ENCODE measurements at places on chromosomes 6 and 20. TPM values are rescaled to one million over a fixed set of nuclear protein-coding genes. Genes with fewer than 3 reads are reported as not detected.

LY6G6D gene
- not detected for total RNA-seq

GTSF1L gene
- 0.97 TPM for total RNA-seq

RAMACL gene
- not detected for total RNA-seq

- H3K4me1 ChIP-seq, result peaks cover 59% of the 10 kb centered on the region
- H3K36me3 ChIP-seq, result no peaks in the 10 kb centered on the region
- DNase-seq, result no peak
- no peaks in the 10 kb centered on the region for H3K27me3 ChIP-seq
- H3K27ac ChIP-seq, result no peak overlapping the region
- H3K4me3 ChIP-seq, result no peak overlapping the region
Measured at GRCh38 chr6:33860706-33861474, 57.1 kb upstream of the MLN start.

DNA sequence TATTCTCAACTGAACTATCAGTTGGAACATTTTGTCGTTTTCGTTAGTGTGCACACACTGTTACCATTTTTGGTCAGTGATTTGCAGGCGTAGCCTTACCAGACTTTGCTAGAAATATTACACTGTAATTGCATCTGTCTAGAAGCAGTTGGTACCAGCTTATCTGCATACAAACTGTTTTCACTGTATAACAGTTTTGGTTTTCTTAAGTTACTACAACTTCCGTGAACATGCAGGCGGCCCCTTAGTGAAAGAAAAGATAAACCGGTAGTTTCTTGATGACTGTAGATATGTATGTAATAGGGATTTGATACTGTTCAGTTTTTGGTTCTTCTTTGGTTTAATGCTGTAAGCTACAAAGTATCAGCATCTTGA lies 1.3 kb downstream of the DSTN start:
- DNase-seq, result no peak
- H3K27me3 ChIP-seq, result no peaks in the 10 kb centered on the region
- no peak overlapping the region for H3K27ac ChIP-seq

DNA sequence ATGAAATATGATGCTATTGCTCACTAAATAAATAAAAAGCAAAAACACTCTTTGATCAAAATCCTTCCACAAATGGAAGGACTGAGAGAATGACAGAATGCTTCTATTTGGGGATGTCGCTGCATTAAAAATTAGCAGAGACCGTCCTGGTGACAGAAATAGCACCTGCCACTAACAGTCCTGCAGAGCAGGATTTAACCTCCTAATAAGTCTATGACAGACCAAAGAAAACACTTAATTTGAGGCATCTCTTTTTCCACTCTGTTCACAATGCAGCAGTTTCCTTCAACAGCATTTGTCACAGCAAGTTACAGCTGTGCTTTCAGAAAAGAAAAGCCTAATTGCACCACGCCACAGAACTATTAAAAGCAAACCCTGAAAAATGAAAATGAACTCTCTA lies 140.6 kb upstream of the BEND6 start:
- H3K4me1 ChIP-seq, result peaks cover 33% of the 10 kb centered on the region
- H3K27me3 ChIP-seq, result no peaks in the 10 kb centered on the region
- H3K4me3 ChIP-seq, result peak overlapping the region; percentile 18
- H3K27ac ChIP-seq, result peak overlapping the region; percentile 22
- DNase-seq, result peak; percentile 47

GRCh38 chr6:44598679-44599078 lies 211.2 kb downstream of the CDC5L start:
- no peaks in the 10 kb centered on the region for H3K36me3 ChIP-seq
- no peak overlapping the region for H3K27ac ChIP-seq
- no peak for DNase-seq
- peaks cover 2% of the 10 kb centered on the region for H3K27me3 ChIP-seq
- no peaks in the 10 kb centered on the region for H3K4me1 ChIP-seq

DNA sequence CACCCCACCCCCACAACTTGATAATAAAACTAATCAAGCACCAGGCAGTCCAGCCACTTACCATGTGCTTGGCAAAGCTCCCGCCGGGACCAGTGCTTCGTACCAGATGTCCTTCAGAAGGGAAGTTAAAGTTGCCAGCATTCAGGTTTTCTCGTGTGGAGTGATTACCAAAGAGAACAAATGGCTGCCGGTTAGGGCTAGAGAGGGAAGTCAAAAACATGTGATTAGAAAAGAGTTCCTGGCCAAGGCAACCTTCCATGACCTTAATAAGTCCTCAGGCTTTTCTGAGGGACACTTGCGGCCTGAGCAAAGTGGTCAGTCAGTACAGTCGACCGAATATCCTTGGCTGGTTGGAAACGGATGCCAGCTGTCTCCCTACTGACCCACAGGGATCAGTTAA lies 67.0 kb downstream of the DNAAF9 start:
- H3K27me3 ChIP-seq, result no peaks in the 10 kb centered on the region
- H3K4me1 ChIP-seq, result no peaks in the 10 kb centered on the region
- no peak overlapping the region for H3K4me3 ChIP-seq
- H3K36me3 ChIP-seq, result no peaks in the 10 kb centered on the region
- no peak for DNase-seq
- no peak overlapping the region for H3K27ac ChIP-seq

DNA sequence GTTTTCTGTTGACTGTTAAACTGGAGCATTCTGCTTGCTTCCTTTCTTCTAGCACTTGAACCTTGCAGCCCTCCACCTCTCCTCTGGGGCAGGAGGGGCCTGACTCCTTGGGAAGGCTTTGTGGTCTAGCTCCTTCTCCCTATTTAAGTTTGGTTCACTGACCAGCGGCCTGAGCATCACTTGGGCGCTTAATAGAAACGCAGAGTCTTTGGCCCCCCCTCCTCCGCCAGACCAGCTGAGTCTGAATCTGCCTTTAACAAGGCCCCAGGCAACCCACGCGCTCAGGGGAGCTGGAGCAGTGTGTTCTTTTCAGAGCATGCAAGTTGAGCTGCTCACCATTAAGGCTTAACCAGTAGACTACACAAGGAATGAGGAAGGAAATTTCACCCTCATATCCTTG lies 225.7 kb downstream of the NRN1 start:
- no peaks in the 10 kb centered on the region for H3K36me3 ChIP-seq
- peaks cover 10% of the 10 kb centered on the region for H3K4me1 ChIP-seq
- no peak overlapping the region for H3K4me3 ChIP-seq

DNA sequence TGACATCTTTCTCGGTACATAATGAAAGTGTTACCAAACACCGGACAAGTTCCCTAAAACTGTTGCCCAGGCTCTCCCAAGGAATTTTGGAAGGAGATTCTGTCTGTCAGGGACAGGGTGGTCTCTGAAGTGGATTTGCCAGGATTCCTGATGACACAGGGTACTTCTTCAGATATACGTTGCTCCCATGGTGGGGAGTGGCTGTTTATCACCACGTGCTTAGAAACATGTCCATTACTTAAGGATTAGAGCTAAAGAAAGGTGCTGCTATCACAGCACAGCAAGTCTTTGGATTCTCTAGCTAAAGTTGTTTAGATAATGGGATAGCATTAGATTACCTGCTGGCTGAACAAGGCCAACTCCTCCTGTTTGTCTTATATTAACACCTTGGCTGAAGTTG lies 6.3 kb downstream of the SPINT3 start:
- no peaks in the 10 kb centered on the region for H3K27me3 ChIP-seq
- no peak overlapping the region for H3K4me3 ChIP-seq
- no peak for DNase-seq
- no peak overlapping the region for H3K27ac ChIP-seq
- peaks cover 5% of the 10 kb centered on the region for H3K4me1 ChIP-seq

DNA sequence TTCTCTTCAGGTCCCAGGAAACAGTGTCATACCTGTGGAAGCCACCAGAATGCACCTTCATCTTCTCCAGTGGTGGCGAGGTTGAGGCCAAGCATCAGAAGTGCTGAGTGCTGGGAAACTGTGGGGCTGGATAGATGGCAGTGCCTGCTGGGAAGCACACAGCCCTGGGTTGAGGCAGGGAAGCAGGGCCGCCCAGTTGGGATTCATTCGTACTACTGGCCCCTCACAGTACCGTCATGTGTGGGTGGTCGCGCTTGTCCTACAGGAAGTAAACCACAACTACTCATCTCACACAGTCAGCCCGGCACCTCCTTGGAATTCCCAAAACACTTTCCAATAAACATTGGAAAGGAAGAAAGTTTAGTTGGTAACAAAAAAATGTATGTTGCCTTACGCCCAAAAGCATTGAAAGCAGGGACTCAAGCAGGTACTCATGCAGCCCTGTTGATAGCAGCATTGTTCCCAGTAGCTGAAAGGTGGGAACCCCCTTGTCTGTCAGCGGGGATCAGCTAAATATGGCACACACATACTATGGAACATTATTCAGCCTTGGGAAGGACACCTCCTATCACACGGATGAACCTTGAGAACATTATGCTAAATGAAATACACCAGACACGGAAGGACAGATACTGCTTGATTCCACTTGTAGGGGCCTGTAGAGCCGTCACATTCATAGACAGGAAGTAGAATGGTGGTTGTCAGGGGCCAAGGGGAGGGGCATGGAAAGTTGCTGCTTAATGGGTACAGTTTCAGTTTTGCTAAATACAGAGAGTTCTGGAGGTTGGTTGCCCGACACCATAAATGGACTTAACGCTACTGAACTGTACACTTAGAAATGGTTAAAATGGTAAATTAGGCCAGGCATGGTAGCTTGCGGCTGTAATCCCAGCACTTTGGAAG lies 162.7 kb downstream of the MTHFD1L start:
- H3K27ac ChIP-seq, result no peak overlapping the region
- no peaks in the 10 kb centered on the region for H3K4me1 ChIP-seq
- H3K27me3 ChIP-seq, result no peaks in the 10 kb centered on the region
- H3K4me3 ChIP-seq, result no peak overlapping the region
- no peak for DNase-seq
- H3K36me3 ChIP-seq, result 0 out of 2 replicates have a peak, but pooled peaks cover 7% of the 10 kb centered on the region

GRCh38 chr20:62962891-62963613 lies 10.5 kb downstream of the SLC17A9 start:
- H3K27ac ChIP-seq, result no peak overlapping the region
- no peak overlapping the region for H3K4me3 ChIP-seq
- no peaks in the 10 kb centered on the region for H3K27me3 ChIP-seq
- H3K36me3 ChIP-seq, result peaks cover 19% of the 10 kb centered on the region
- DNase-seq, result no peak

DNA sequence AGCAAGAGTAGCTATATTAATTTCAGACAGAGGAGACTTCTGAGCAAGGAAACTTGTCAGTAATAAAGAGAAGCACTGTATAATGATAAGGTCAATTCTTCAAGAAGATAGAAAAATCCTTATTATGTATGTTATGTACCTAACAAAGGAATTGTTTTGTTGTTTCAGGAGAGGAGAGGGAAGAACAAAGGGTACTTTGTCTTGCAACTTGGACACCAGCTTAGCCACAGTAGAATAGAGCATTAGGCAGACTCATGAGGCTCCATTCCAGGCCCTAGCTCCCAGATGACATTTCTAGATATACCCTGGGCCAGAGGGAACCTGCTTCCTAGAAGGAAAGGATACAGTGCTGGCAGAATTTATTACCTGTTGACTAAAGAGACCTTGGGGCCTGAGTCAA lies 6.5 kb upstream of the NUS1 start:
- no peaks in the 10 kb centered on the region for H3K4me1 ChIP-seq
- no peak overlapping the region for H3K27ac ChIP-seq
- DNase-seq, result no peak
- H3K27me3 ChIP-seq, result no peaks in the 10 kb centered on the region

DNA sequence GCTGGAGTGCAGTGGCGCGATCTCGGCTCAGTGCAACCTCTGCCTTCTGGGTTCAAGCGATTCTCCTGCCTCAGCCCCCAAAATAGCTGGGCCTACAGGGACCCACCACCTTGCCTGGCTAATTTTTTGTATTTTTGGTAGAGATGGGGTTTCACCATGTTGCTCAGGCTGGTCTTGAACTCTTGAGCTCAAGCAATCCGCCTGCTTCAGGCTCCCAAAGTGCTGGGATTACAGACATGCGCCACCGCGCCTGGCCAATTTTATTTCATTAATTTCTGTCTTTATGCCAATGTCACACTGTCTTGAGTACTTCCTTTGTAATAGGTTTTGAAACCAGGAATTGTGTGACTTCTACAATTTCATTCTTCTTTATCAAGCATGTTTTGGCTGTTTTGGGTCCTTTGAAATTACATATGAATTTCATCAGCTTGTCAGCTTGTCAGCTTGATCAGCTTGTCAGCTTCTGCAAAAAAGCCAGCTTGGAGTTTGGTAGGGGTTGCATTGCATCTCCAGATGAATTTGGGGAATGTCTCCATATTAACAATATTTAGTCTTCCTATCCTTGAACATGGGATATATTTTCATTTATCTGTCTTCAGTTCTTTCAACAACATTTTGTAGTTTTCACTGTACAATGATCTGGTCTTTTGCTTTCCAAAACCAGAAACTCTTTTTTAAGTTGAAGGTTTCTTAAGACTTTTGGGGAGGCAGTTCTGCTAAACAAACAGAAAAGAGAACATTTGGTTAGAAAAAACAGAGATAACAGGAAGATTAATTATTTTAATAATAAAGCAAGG lies 20.8 kb downstream of the ZFAND3 start:
- H3K4me3 ChIP-seq, result no peak overlapping the region
- H3K36me3 ChIP-seq, result peaks cover 9% of the 10 kb centered on the region
- H3K27me3 ChIP-seq, result no peaks in the 10 kb centered on the region
- H3K27ac ChIP-seq, result no peak overlapping the region

GRCh38 chr6:42366999-42367352 lies 84.8 kb downstream of the TRERF1 start:
- H3K27me3 ChIP-seq, result no peaks in the 10 kb centered on the region
- H3K4me1 ChIP-seq, result peaks cover 55% of the 10 kb centered on the region
- H3K27ac ChIP-seq, result peak overlapping the region; percentile 82
- DNase-seq, result no peak
- H3K4me3 ChIP-seq, result peak overlapping the region; percentile 35

DNA sequence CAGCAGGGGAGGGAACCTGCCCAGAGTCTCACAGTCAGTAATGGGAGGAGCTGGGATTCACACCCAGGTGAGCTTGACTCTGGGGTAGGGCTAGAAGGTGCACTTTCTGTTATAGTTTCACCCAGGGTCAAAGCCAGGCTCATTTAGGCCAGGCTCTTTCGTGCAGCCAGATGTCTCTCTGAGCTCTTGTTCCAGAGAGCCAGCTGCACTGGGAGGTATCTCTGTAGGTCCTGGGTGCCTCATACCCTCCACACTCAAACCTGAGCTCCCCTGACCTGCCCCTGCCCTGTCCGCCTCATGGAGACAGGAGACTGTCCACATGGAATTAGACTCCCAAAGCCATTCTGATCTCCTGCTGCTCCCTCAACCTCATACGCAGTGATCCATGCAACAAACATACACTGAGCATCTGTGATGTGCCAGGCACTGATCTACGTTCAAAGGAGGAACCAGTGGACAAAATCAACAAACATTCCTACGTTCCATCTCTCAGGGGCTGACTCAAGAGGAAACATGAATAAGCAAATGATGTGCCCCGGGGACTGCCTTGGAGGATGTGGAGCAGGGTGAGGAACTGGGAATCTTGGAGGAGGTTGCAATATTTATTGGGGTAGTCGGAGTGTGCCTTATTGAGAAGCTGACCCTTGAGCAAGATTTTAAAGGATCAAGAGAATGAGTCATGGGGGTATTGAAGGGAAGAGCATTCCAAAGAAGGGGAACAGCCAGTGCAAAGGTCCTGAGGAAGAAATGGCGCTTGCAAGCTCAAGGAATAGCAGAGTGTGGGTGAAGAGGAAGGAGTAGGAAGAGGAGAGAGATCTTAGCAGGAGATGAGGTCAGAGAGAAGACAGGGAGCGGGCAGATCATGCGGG lies 71.3 kb upstream of the TOX2 start:
- no peaks in the 10 kb centered on the region for H3K36me3 ChIP-seq
- H3K4me1 ChIP-seq, result peaks cover 34% of the 10 kb centered on the region
- no peak overlapping the region for H3K4me3 ChIP-seq
- no peak overlapping the region for H3K27ac ChIP-seq

Data from GM12878 (cell line).